ENCODE measurements at places on chromosomes 13 and 19.

DNA sequence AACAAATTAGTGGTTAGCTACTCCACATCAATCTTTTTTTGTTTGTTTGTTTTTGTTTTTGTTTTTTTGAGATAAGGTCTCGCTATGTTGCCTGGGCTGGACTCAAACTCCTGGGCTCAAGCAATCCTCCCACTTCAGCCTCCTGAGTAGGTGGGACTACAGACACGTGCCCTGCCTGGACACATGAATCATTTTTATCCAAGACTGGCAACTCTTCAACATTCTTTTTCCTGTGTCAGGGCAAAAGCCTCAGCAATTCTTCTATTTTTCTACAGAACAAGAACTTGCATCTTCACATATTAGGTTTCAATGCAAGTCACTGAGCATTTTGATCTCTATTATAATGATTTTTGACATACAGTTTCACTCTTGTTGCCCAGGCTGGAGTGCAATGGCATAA lies 76.8 kb upstream of the LRCH1 start:
- DNase-seq: no peak

GRCh38 chr19:42419309-42419708 lies 7.9 kb downstream of the LIPE start:
- no peak for DNase-seq

DNA sequence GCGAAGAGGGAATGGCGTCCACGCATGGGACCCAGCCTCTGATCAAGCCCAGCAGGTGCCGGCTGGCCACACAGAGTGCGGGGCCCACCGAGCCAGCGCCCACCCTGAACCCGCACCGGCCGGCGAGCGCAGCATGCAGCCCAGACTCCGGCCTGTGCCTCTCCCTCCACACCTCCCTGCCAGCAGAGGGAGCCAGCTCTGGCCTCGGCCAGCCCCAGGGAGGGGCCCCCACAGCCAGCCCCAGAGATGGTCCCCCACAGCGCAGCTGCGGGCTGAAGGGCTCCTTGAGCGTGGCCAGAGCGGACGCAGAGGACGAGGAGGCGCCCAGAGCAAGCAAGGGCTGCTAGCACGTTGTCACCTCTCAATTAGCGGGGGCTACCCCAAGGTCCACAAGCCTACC lies 904.5 kb downstream of the SLITRK6 start:
- no peak for DNase-seq

- DNase-seq: no peak
These were observed 66.5 kb upstream of the STARD13 start for GRCh38 chr13:33352041-33352440.

Measured in osteocyte (in vitro differentiated cells).